Left ventricle myocardium superior (tissue), 1 donor: ENCODE measurements at places on chromosomes 1 and 21. TPM values are rescaled to one million over a fixed set of nuclear protein-coding genes. Genes with fewer than 3 reads are reported as not detected.

The TM2D1 gene
- total RNA-seq = 33.0 TPM

The FAAH gene
- 9.8 TPM for total RNA-seq

The UBR4 gene
- total RNA-seq = 56.3 TPM

The GLRX2 gene
- 37.0 TPM for total RNA-seq

The FAM43B gene
- total RNA-seq = 2.5 TPM

The FAM72A gene
- total RNA-seq = 1.5 TPM

The RRP15 gene
- 22.6 TPM for total RNA-seq

The PRKAB2 gene
- total RNA-seq = 44.7 TPM

The TRIM17 gene
- 0.50 TPM for total RNA-seq

The CASQ1 gene
- 20.0 TPM for total RNA-seq

The KRTAP13-2 gene
- not detected for total RNA-seq

The ATP6V1G3 gene
- total RNA-seq = not detected
